Left ventricle myocardium inferior (tissue), 1 donor: ENCODE measurements at places on chromosomes 16 and 17.
A peak's percentile ranks its signal among the peaks of the same experiment; 100 is the strongest.

GRCh38 chr16:84544031-84544773 is 39.7 kb upstream of the MEAK7 start:
- no peak for DNase-seq

- no peak for DNase-seq
Measured at GRCh38 chr16:57041182-57042156, 50.9 kb upstream of the CPNE2 start.

GRCh38 chr16:49827805-49828438 is 28.0 kb downstream of the ZNF423 start:
- no peak for DNase-seq

- no peak for DNase-seq
Measured at GRCh38 chr17:83128306-83129240, 49.2 kb downstream of the METRNL start.

DNA sequence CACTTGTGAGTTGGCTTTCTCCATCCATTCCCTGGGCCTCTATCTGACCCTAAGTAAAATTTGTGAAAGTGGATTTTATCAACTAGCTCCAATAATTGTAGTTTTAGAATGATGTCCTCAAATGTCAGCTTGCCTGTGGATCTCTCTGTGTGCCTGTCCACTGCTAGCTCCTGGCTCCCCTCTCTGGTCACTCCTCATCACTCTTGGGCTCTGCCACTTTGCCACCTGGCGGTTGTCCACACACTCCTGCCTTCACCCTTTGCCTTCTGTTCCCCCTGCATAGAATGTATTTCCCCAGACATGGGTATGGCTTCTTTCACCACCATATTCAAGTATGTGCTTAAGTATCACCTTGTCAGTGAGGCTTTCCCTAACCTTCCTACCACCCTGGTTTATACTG is 19.8 kb downstream of the ANKFN1 start:
- no peak for DNase-seq

GRCh38 chr17:81393684-81394376 is 1.4 kb upstream of the BAHCC1 start:
- peak; percentile 100 for DNase-seq

DNA sequence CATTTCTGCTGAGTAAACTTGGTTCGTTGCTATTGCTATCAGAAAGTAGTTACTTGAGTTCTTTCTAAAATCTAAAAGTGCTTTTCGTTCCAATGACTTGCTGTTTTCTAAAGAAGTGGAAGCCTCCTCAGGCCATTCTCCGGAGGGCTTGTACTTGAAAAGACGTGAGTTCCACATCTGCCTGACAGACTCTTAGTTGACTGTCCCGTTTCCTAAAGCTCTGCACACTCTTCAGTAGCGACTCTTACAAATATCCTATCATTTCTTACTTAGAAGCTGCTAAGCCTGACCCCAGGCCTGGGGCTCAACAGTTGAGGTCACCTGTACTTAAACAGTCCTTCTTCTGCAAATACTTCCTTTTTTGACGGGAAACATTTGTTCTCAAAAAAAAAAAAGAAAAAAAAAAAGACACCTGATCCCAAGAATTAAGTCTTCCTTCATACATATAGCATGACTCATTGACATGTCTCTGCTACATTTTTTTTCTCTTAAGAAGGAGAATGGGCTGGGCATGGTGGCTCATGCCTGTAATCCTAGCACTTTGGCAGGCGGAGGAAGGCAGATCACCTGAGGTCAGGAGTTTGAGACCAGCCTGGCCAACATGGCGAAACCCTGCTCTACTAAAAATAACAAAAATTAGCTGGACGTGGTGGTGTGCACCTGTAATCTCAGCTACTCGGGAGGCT is 61.5 kb downstream of the DHRS7C start:
- no peak for DNase-seq

- DNase-seq = no peak
Measured at GRCh38 chr16:69885722-69886121, 65.4 kb upstream of the CLEC18A start.

GRCh38 chr17:8905331-8905730 is 37.9 kb upstream of the PIK3R6 start:
- DNase-seq = no peak

DNA sequence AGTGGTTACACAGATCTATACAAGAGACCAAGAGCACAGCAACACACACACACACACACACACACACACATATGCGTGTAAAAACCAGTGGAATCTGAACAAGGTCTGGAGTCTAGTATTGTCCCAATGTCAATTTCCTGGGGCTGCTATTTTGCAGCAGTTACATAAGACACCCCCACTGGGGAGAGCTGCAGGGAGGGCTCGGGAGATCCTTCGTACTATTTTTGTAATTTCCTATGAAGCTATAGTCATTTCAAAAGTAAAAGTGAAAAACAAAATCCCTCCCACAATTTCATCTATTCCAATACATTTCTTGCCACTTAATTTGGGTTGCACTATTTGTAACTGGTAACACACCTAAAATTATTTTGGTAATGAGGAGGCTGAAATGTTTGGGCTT is 68.5 kb downstream of the C16orf95 start:
- DNase-seq = no peak

GRCh38 chr17:35747540-35748017 is 5.5 kb downstream of the GAS2L2 start:
- peak; percentile 67 for DNase-seq

GRCh38 chr16:73166947-73167550 is 119.1 kb upstream of the ZFHX3 start:
- DNase-seq = no peak

- peak; percentile 89 for DNase-seq
Measured at GRCh38 chr17:5584383-5585286, at the start of gene NLRP1. TSS of gene NLRP1 (minus strand) at chr17:5584509. CDS start at chr17:5583957, 552 bp downstream.

DNA sequence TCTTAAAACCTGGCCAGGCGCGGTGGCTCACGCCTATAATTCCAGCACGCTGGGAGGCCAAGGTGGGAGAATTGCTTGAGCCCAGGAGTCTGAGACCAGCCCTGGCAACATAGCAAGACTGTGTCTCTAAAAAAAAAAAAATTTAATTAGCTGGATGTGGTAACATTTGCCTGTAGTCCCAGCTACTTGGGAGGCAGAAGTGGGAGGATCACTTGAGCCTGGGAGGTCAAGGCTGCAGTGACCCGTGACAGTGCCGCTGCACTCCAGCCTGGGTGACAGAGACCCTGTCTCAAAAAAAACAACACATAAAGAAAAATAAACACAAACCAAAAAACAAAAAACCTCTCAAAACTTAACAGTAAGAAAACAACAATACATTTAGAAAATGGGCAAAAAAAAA is 106.3 kb downstream of the SMG6 start:
- no peak for DNase-seq

DNA sequence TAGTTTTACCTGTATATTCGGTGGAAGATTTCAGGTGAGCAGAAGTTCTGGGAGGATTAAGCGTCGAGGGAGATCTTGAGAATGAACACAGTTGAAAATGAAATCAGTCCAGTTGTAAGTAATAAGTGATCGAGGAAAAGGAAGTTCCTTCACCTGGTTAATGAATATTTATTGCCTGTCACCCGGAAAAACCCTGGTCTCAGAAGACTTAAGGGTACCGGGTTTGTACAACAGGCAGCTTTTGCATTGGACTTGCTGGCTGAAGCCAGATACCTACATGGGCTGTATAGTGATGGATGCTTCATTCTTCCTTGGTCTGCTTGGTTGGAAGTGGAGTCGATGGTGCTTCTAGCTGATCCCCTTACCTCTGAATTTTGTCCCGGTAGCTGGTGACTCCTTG is 72.7 kb downstream of the PRKCA start:
- no peak for DNase-seq

DNA sequence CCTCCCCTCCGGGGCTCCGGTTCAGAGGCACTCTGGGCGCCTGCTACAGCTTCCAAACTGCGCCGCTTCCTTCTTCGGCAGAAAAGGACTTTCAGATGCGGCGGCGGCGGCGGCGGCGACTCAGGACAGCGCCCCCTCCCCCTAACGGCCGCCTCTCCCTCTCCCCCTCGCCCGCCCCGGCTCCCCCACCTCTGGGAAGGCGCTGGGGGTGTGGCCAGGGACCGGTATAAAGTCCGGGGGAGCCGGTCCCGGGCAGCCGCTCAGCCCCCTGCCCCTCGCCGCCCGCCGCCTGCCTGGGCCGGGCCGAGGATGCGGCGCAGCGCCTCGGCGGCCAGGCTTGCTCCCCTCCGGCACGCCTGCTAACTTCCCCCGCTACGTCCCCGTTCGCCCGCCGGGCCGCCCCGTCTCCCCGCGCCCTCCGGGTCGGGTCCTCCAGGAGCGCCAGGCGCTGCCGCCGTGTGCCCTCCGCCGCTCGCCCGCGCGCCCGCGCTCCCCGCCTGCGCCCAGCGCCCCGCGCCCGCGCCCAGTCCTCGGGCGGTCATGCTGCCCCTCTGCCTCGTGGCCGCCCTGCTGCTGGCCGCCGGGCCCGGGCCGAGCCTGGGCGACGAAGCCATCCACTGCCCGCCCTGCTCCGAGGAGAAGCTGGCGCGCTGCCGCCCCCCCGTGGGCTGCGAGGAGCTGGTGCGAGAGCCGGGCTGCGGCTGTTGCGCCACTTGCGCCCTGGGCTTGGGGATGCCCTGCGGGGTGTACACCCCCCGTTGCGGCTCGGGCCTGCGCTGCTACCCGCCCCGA is at the start of gene IGFBP4:
IGFBP4 (plus strand) TSS at position 255 of the 792 bp plus-strand sequence; CDS start at position 541, 286 bp downstream.
- DNase-seq = peak; percentile 84

DNA sequence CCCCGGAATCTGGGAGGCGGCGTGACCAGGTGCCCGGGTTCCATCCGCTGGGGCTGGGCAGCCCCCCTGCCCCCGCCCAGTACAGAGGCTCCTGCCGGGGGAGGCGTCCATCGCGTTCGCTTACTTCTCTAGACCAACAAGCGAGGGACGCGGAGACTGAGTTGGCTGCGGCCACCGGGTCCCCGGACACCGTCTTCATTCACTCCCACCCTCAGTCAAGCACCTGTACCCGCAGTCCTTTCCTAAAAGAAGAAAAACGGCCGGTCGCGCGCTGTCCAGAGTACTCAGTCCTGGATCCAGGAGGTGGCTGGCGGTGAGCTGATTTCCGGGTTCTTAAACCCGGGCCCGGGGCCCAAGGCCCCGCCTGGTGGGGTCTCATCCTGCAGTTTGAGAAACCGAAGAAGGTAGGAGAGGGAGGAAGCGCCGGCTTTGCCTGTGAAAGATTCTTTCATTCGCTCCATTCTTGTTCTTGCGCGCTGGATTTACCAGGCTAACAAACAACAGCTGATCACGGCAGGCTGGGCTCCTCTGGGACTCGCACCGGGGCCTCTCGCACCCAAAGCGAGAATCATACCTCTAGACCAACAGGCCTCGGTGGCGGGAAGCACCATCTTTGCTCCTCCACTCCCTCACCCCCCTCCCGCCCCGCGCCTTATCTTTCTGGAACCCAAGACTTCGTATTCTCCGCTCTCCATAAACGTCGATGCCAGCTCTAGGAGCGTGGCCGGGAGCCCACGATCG is 17.4 kb upstream of the OR1F1 start:
- DNase-seq = no peak

GRCh38 chr17:80615376-80615775 is 70.7 kb downstream of the RPTOR start:
- no peak for DNase-seq

GRCh38 chr16:89828870-89829629 is 775 bp downstream of the SPIRE2 start:
- no peak for DNase-seq

DNA sequence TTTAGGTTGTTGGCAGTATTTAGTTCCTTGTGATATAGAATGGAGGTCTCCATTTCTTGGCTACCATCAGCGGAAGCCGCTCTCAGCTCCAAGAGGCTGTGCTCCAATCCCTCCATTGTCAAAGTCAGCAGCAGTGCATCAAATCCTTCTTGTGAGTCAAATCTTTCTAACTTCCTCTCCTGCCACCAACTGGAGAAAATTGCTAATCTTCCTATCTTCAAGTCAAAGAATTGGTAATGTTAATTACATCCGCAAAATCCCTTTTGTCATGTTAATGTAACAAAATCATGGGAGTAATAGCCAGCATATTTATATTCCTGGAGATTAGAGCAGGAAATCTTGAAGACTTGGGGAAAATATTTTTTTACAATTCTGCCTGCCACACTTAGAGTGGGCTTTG is 436.4 kb upstream of the DYNLRB2 start:
- no peak for DNase-seq

DNA sequence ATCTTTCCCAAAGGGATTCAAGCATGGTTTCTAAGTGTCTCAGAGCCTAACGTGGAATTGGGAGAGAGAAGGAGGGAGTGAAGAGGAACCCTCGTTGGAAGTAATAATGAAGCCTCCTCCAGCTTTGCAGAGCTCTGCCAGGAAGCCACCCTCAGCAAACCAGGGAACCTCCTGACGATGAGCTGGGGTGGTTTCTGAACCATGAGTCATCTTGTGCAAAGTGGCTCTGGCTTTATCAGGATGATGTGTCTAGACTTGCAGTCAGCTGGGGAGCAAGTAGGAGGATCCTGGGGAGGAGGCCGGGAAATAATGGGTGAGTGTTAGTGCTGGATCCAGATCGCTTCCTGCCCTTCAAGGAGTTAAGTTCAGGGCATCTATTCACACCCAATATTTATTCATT is 191.7 kb upstream of the RBFOX1 start:
- no peak for DNase-seq

DNA sequence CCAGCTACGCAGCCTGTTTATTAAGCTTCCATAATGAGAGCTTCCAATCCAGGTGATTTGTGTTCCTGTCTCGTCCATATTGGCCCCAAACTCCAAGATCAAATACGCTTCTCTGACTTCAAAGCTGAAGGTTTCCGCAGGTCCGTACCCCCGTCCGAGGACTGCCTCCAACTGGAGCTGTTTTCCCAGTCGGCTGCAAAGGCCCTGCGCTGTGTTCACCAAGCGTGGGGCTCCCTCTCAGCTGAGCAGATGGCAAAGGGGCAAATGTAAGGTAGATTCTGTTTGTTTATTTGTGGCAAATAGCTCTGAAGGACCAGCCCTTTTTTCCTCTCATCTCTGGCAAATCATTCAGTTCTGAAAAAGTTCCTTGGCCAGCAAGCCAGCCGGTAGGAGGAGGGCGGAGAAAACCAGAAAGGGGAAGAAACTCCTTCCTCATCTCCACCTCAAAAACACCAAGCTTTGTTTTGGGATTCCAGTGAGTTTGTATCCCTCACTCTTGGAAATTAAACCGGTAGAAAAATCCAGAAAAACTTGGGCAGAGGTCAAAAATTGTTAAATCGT is 35.2 kb downstream of the NXN start:
- no peak for DNase-seq
